ENCODE measurements at places on chromosomes 1 and 21.

DNA sequence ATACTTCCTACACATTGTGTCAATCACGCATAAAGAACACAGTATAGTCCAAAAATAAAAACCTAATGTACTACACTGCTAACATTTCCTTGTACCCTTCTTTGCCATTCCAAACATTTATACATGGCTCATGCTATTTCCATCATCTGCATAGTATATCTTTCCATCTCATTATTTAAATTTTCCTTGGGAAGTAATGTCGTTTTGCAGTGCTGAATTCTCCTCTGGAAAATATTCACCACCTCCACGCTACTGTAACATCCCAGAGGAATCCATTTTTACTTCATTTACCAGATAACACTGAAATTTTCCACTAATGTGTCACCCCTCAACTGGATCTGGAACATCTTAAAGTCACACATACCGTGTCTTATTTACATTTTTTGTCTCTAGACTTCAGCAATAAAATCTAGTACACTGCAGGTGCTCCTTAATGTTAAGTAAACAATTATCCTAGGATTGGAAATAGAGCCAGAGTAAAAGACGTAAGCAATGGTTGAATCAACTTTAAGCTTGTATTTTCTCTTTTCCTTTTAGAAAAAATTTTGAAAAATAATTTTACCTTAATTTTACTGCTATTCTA lies 881.0 kb downstream of the AMY1C start:
- DNase-seq, result no peak

- no peak for DNase-seq
These were observed 5.9 kb downstream of the MAP7D1 start for GRCh38 chr1:36161641-36162531.

DNA sequence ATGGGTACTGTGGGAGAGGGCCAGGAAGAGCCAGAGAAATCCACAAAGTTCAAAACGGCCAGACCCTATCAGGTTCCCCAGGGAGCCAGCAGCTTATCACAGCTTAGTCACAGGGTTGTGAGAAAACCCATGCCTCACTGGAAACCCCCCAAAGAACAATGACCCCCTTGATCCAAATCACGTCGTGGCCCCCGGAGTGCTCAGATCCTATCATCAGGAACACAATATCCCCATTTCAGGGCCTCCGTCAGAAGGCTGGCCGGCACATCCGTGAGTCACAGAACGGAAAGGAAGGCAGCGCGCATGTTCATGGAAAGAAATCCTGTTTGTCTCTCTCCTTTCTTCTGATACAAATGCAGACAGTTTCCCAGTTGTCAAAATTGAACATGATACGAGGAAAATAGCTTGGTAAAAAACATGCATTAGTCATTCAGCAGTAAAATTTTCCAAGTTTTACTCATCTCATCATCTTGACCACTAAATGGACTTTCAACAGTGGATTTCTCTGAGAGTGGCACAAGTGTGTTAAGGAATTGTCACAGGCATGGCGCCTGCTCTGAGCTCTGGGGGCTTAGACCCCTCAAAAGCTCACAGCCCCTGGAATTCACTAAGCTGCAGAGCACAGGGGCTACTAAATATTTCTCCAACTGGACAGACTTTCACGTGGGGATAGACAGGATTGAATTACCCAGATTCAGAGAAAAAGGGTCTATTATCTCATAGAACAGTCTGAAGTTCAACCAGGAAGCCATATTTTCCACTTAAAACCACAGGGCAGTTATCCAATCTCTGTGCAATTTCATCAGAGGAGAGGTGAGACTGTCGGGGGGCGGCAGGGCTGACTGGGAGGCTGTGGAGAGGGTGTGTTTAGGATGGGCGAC lies 124.8 kb downstream of the RIPK4 start:
- no peak for DNase-seq

DNA sequence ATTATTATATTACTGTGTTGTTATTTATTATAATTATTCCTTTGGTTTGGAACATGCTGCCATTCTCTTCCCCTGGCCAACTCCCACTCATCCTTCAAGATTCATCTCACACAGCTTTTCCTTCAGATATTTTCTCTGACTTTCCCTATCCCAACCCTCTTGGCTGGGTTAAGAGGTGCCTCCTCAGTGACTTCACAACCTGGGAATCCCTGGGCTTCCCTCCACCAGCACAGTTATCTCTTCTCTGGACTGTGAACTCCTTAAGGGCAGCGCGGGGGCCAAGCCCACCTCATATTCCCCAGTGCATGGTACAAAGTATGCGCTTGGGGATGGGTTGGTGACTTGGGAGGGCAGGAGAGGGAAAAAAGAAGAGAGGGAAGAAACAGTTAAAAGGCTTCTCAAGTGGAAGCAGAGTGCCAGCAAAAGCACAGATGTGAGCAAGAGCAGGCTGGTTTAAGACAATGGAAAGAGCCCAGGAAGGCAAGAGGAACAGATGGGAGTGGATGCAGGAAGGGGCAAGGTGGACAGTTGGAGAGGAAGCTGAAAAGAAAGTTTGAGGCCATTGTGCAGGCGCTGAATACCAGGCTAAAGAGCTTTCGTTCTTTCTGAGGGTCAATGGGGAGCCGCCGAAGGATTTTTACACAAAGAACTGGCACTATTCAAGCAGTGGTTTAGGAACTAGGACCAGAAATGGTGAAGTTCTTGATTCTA lies 132.3 kb downstream of the BEND5 start:
- DNase-seq, result no peak

DNA sequence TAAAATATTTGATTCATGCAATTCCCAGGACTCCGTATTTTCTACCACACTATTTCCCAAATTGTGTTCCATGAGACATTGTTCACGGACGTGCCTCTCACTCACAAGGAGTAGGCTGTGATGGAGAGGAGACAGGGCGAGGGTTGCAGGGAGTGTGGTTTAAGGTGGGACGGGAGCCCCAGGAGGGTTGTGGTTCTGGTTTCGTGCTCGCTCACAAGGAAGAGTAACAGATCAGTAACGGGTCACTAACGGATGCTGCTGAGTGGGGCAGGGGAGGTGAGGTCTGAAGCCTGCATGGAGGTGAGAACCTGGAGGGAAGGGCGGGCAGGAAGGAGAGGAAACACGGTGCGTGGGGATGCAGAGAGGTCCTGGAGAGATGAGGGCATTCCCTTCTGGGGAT lies 28.8 kb downstream of the TFF3 start:
- no peak for DNase-seq

GRCh38 chr1:43956234-43956633 lies 9.5 kb downstream of the IPO13 start:
- DNase-seq, result no peak

DNA sequence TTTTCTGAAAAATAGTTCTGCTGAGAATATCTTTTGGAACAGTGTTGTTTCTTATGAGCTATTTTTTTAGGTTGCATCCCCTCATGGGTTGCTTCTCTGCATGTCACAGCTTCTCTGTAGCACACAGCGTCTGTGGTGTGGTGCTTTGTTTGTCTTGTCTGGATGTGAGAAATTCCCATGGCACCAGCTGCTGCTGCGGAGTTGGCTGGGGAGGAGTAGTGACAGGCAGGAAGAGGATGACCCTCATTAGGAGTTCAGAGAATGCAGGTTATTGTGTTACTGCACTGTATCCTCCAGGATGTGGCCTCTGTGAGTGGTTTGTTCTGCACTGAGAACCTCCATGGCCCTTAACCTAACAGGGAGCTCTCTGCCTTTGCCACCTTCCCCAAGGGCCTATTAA lies 64.8 kb downstream of the TSEN15 start:
- no peak for DNase-seq

DNA sequence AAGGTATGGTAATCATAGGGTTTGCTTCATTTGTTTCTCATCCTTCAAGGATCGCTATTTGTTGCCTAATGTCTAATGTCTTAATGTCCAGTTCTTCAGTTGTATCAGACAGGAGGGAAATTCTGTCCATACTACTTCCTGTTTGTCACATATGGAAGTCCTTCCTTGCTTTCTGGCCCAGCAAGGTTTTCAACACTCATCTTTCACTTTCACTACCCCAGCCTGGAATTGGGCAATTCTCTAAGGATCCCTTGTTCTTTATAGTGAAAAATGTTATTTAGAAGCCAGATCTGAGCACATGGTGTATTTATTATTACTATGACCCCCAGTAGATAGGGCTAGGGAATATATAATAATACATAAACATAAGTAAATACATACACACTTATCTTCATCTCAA lies 50.6 kb upstream of the SLC35A3 start:
- DNase-seq, result no peak

DNA sequence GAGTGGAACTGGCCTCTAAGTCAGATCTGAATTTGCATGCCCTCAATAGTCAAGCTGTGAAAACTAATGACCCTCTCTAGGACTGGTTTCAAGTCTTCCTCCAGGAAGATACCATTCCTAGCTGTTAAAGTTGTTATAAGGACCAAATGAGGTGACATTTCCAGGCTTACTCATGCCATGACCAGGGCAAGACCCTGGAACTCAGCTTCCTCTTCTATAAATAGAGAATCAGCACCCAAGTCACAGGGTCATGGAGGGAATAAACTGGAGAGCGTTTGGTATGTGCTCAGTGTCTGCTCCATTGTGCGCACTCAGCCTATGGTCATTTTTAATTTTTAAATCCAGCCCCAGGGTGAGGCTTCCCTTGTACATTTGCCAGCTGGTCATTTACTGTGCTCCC lies 2.5 kb downstream of the S100A9 start:
- no peak for DNase-seq

DNA sequence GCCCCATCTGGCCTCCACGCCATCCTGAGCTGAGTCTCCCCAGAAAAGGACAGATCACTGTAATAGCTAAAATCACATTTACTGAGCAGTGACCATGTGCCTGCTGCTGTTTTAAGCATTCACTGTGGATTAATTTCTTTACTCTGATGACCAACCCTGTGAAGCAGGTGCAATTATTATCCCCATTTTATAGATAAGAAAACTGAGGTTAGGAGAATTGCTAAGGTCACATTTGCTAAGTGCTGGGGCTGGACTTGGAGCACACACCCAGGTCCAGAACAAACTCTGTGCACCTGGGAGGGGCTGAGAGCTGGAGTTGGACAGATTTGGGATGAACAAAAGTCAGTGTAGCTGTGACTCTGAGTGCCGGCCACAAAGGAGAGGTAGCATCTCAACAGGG lies 58.0 kb downstream of the SDC3 start:
- no peak for DNase-seq

GRCh38 chr1:119861547-119861946 lies 34.8 kb downstream of the ADAM30 start:
- no peak for DNase-seq

DNA sequence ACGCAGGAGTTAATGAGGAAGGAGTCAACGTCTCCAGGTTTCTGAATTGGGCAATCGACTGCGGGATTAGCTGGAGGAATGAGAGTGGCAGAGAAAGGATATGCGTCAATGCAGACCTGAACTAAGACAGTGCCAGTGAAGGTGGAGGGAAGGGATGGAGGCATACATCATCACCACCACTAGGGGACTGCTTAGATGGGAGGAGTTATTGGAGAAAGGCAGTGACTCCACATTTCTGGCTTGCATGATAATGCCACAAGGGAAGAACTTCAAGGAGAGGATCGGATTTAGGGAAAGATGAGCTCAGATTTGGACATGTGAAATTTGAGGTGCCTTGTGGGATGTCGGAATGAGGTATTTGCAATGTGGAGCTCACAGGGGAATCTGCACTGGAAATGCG lies 17.5 kb downstream of the VASH2 start:
- DNase-seq, result peak; percentile 7

DNA sequence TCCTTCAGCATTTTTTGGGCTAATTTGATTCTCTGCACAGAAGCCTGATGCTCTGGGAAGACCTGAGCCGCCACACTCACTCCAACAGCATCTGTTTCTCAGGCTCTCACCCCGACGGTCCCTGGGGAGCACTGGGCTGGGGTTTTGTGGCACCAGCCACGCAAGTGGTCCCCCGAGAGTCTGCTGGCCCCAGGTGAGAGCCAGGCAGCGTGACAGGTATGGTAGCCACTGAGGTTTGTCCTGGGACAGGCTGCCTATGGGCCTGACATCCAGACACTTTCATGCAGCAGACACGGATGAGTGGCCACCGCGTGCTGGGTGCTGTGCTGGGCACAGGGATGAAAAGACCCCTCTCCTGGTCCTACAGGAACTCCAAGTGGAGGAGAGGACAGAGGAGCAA lies 11.0 kb downstream of the AJAP1 start:
- no peak for DNase-seq

DNA sequence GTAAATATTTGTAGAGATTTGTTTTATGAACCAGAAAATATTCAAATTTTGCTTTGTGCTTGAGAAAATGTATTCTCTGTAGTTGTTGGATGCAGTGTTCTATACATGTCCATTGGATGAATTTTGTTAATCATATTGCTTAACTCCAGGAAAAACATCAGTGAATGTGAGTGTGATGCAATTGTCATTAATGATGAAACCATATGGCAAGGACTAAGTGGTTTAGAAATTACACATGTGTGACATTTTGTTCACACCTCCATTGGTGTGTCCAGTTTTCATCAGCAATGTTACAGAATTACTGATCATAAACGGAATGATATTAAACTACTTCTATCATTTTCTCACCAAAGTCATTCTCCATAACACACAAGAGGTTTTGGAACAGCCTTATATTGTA lies 151.8 kb upstream of the ST6GALNAC5 start:
- DNase-seq, result no peak

GRCh38 chr1:45393718-45394302 lies 53.6 kb upstream of the MUTYH start:
- DNase-seq, result no peak

GRCh38 chr1:15538771-15539170 lies 12.1 kb downstream of the DNAJC16 start:
- DNase-seq, result peak; percentile 8

All from NCI-H1436 (cell line).